Foreskin fibroblast (primary cell): ENCODE measurements at places on chromosomes 2 and 18.
A peak's percentile ranks its signal among the peaks of the same experiment; 100 is the strongest.

DNA sequence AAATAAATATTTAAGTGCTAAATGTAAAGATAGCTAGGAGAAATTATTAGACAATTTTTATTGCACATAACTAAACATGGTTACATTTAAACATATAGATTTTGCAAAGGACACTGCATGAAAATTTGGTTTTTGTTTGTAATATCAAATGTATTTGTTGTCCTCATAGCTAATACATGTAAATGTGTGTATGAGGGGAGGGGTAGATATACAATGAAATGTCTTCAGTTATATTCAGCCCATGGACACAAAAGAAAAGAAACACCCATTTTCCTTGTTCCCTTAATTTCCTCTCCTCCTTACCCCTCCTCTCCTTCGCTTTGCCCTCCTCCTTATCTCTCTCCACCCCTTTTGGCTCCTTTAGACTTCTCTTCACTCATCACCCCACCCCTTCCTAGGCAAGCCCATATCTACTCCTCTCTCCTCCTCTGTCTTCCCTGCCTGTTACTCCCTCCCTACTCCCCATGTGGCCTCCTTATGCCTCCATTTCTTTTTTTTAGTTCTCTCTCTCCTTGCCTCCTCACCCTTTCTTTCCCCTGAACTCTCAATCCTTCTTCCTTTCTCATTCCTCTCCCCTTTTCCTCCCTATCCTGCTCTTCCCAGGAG, 1.4 kb downstream of the COL3A1 start:
- peak; percentile 91 for DNase-seq

GRCh38 chr2:71790226-71791060, 337.1 kb downstream of the DYSF start:
- DNase-seq = no peak

GRCh38 chr2:185484602-185485001, 254.0 kb upstream of the FSIP2 start:
- no peak for DNase-seq

DNA sequence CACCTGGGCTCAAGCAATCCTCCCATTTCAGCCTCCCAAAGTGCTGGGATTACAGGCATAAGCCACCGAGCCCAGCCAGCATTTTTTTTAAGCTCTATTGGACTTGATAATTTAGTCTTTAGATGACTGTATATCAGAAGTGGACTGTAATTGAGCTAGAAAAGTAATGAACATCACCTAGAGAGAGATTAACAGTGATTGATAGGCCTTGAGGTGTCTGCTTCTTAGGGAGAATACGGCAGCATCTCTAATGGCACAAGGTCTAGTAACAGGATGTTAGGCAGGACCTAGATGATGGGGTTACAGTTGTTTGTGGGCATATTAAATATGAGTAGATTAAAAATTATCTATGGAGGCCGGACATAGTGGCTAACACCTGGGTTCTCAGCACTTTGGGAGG, 17.7 kb upstream of the UGGT1 start:
- DNase-seq = no peak

DNA sequence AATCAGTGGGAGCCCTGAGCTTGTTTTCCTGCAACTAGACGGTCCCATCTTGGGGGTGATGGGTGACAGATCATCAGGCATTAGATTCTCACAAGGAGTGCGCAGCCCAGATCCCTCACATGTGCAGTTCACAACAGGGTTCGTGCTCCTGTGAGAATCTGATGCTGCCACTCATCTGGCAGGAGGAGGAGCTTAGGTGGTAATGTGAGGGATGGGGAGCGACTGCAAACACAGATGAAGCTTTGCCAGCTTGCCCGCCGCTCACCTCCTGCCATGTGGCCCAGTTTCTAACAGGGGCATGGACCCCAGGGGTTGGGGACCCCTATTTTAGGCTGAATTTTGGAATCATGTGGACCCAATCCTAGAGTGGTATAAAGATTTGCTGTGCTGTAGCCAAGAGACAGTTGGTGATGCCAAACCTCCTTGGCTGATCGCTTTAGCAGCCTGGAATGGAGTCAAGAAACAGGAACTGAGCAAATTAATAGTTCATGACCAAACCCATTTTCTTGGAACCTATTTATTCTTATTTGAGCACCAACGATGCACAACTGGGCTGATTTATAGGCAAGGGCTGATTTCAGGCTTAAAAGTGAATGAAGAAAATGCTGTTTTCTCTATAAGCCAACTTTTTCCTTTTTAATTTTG, 25.7 kb downstream of the LPIN1 start:
- DNase-seq = no peak
